ENCODE measurements at places on chromosomes 6 and 20.

DNA sequence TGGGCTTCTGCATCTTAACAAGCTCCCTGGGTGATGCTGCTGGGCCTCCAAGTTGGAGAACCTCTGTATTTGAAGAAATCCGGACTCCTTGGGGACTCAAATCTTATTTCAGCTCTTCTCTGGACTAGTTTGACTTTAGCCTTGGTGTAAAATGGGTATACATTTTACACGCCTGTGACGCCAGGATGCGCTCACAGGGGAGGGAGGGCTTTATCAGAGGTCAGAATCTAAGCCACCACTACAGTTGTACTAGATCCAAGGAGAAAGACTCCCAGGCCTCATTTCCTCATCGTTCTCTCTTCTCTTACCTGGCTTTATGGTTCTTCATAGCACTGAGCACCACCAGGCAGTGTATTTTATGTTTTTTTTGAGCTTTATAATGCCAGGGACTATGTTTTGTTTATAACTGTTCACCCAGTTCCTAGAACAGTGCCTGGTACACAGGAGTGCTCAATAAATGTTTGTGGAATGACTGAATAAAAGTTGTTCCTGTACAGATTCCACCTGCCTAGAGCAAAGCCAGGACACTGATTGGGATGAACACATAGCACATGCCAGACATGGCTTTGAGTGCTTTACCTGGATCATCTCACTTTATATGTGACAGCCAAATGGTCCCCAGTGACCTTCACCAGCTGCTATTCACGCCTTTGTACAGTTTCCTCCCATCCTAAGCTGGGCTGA lies 5.1 kb upstream of the RBCK1 start:
- DNase-seq, result no peak

DNA sequence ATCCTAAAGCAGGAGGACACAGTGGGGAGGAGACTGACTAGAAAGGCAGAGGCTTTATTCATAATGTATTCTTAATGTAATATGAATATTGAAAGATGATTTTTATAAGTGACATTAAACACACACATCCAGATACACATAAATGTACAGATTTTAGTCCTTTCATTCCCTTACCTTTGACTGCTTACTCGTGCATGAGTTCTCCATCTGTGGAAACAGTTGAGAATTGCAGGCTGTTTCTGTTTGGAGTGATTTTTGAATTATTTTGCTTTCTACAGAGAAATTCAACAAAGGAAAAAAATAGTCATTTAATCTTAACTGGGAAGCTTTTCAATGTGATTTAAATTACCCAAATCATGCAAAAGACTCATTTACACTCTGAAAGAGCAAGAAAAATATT lies 136.5 kb downstream of the RIMS1 start:
- no peak for DNase-seq

GRCh38 chr6:105587349-105588122 lies 184.7 kb upstream of the PREP start:
- peak; percentile 47 for DNase-seq

- DNase-seq, result no peak
Observed at GRCh38 chr20:53929399-53929798, 141.0 kb downstream of the BCAS1 start.

GRCh38 chr6:79605061-79605460 lies 26.1 kb upstream of the SH3BGRL2 start:
- peak; percentile 52 for DNase-seq

Measured in iris pigment epithelial cell (primary cell).